Effector CD4-positive, alpha-beta T cell (primary cell): ENCODE measurements at places on chromosomes 2 and 18.

- no peak for DNase-seq
These were observed 26.4 kb downstream of the WDFY1 start for GRCh38 chr2:223918671-223919134.

- DNase-seq: no peak
These were observed 104.8 kb downstream of the LBH start for GRCh38 chr2:30336084-30336483.

DNA sequence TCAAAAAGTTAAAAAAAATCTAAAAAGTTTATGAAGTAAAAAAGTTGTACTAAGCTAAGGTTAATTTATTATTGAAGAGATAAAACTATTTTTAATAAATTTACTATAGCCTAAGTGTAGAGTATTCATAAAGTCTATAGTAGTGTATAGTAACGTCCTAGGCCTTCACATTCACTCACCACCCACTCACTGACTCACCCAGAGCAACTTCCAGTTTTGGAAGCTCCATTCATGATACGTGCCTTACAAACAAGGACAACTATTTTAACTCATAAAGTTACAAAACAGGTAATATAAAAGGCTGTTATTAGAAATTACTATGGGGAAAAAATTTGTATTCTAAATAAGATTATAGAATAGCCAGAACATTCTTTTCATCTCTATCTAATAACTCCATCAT is 158.9 kb upstream of the FN1 start:
- no peak for DNase-seq

DNA sequence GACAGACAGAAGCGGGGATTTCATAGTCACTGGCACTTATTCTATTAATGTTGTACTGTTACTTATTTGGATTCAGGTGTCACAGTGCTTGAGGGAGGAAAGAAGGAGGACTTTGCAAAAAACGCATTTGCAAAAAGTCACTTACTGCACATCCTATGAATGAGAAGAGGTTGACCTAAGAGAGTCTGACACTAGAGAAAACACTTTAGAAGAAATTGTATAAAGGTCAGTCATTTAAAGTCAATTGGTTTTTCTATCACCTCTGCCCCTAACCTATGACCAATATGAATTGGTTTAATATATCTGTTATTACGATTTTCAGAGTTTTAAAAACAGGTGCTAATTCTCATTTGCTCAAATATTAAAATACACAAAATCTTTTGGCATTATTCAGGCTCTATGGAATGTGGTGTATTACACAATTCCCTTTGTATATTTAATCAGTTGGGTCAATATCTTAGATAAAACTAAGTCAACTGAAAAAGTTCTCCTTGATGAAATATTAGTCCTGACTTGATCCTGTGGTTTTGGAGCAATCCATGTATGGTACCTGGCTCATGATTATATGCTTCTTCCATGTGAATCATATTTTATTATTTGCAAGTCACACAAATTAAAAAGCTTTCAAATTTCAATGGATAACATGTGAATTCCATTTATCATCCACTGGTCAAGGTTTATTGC is 157.4 kb downstream of the CDH2 start:
- DNase-seq: no peak

DNA sequence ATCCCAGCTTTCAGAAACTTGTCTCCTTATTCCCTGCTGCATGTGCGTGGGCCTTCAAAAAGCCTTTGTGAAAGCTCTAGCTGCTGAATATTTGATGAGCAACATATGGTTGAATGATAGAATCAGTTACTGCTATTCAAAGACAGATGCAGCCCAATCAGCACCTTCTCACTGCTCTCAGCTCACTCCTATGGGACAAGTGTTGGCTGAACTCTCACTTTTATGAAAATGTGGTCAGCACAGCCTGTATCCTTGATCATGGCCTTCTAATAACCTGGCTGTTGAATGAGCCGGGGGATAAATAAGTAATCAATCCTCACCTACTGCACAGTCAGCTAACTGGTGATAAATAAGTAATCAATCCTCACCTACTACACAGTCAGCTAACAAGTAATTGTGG is 103.2 kb downstream of the PIEZO2 start:
- DNase-seq: no peak

DNA sequence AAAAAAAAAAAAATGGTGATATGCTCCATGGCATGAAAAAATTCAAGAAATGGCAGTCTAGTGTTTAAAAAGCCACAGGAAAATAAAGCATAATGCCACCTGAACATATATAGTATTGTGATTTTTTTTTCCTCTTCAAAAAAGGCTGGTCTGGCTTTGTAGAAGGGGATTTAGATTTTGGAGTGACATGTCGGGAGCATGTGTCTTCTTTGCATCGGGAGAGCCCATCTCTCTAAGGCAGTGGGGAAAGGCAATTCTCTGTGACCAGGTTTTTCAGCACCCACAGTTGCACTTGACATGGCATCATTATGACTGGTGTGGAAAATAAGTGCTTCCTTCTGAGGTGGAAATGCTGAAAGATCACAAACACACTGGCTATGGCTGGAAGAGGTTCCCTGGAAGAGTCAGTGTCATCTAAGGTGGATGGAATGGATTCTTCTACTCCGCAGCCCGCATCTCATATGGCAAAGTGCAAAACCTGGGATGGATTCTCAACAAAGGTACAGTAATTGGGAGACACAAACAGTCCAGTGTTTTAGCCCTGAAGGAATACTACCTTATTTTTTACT is 172.5 kb downstream of the AGAP1 start:
- no peak for DNase-seq

- DNase-seq: no peak
These were observed 18.4 kb downstream of the ABI2 start for GRCh38 chr2:203346612-203347011.

DNA sequence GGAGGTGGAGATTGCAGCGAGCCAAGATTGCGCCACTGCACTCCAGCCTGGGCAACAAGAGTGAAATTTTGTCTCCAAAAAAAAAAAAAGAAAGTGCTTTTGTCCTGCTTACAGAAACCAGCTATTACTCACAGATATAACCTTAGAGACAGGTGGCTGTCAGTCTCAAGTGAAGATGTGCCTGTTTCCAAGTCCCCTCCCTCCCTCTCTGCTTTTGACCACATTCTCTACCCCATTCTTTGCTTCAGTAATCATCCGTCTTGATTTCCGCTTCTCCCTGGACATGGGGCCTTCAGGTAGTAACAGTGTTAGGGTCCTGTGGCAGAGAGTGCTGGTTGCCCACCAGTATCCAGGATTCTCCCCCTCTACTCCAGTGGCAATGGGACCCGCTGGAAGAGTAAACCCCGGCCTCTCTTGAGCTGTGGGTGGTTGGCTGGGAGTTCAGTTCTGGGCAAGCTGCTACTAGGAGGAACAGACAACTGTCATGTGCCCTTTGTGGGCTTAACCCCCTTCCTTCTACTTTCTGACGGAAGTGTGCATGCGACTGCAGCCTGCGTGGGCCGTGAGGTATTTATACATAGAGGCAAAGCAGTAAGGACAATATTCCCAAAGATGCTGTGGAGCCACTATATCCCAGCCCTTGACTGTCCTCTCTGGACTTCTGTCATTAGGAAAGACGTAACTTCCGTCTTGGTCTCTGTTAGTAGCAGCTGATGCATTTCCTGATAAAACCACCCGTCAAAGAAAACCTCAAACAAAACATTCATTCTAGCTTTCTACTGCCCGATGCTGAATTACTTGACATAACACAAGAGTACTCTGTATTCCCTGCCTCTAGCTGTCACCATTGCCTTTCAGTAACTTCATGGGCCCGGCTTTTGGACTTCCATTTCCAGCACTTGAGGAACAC is 17.8 kb downstream of the PDCL3 start:
- DNase-seq: peak; percentile 44

DNA sequence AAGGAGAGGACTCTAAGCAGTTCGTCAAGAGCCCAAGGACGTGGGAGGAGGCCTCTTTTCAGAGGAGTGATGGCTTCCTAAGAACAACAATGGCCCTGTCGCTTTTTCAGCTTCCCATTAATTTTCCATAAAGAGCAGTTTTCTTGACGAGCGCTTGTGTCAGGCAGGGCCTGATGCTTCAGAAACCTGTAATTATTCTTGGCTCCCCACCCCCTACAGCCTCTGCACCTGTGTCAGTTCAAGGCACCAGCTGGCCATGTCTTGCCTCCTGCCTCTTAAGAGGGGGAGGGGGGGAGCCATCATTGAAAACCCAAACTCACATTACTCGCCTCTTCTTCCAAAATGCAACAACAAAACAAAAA is 32.3 kb downstream of the KLF7 start:
- DNase-seq: no peak

DNA sequence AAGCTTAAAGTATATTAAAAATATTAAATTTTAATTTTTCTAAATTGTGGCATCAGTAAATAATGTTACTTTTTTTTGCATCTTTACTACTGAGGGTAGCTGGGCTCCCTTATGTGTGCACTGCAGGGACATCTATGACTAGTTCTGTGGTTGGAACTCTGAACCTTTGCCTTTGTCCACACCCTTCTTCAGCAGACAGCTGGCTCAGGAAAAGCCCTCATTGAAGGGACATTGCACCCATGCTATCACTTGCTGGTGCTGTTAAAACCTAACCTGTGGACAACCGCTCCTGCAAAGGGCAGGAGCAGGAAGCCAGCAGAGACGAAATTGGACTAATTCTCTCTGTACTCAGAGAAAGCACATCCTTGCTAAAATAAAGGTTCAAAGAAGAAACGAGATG is 30.1 kb downstream of the MOCOS start:
- DNase-seq: no peak

DNA sequence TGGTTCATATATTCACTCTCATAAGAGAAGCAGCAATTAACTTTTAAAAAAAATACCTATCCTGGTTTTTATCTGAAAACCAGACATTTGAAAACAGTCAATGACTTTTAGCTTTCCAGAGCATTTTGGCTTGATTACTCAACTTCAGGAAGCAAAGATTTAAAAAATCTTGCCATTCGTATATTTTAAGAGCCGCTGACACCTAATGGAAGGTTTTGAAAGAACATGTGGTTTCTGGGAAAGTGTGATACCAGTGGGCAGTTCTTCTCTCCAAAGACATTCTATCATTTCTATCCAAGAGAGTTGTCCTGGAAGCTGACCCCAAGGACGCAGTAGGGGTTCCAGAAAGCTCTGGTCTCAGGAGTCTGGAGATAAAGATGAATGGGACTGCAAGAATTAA is 234.7 kb downstream of the TTC32 start:
- DNase-seq: no peak

DNA sequence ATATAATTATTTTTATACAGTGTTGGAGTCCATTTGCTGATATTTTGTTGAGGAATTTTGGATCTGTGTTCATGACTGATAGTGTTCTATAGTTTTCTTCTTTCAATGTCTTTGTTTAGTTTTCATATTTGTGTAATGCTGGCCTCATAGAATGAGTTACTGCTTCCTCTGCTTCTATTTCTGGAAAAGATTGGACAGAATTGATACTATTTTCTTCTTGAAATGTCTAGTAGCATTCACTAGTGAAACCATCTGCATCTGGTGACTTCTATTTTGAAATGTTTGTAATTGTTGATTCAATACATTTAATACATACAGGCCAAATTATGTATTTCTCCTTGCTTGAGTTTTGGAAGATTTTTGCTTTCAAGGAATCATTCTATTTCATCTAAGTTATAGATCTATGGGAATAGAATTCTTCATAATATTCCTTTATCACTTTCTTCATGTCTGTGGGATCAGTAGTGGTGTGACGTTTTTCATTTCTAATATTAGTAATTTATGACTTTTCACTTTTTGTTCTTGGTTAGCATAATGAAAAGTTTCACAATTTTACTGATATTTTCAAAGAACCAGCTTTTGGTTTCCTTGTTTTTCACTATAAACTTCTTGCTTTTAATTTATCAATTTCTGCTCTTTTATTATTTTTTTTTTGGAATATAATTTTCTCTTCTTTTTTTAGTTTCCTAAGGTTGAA is 509.9 kb upstream of the VRK2 start:
- no peak for DNase-seq

- no peak for DNase-seq
These were observed 337.9 kb upstream of the PKDCC start for GRCh38 chr2:41709702-41710599.

- no peak for DNase-seq
These were observed 45.2 kb downstream of the ACVR1 start for GRCh38 chr2:157830696-157831570.

DNA sequence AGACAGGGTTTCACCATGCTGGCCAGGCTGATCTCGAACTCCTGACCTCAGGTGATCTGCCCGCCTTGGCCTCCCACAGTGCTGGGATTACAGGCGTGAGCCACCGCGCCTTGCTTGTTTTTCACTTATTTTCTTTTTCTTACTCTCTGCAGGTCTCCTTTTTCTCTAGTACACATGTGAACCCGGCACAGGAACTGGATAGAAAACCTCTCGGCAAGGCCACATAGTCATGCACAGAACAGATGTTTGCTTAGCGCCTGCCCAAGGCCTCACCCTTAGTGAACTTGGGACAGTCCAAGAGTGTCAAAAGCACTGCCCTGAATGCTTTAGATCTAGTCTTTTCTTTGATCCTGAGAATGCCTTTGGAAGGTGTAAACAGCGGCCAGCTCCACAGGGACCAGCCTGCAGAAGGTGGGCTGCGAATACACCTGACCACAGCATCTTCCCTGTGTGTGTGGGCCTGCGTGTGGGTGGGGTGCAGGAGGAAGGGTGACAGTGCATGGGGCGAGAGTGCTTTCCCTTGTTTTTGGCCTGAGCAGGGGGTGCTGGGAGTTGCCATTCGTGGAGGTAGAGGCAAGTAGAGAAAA is 27.0 kb downstream of the IMPA2 start:
- no peak for DNase-seq

DNA sequence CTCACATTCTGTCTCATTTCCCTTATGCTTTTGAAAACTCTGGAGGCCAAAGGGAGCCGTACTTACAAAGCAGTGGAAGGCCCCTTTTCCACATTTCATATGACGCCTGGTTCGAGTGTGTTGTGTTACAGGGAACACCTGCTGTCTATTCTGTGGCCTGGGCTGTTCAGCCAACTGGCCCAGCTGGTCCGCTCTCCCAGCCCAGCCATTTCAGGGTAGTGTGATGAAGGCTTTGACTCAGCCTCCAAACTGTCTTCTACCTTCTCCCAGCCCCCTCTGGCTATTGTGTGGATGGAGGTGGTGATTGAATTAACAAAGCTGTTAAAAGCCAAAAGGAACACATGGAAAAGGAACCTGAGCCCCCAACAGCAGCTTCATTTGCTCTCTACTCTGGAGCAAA is 233.8 kb downstream of the ICOS start:
- no peak for DNase-seq

- DNase-seq: no peak
These were observed 69.4 kb downstream of the TXNL1 start for GRCh38 chr18:56568986-56569385.

GRCh38 chr2:177251165-177251542 is 13.4 kb downstream of the NFE2L2 start:
- no peak for DNase-seq

- no peak for DNase-seq
These were observed 79.6 kb upstream of the B3GNT7 start for GRCh38 chr2:231315896-231316295.

GRCh38 chr2:238650536-238650935 is 197.3 kb upstream of the TWIST2 start:
- DNase-seq: no peak

GRCh38 chr2:220104871-220105351 is 477.5 kb downstream of the SLC4A3 start:
- DNase-seq: no peak

- DNase-seq: no peak
These were observed 148.5 kb downstream of the NEDD4L start for GRCh38 chr18:58192519-58192918.

GRCh38 chr2:56582570-56582969 is 398.8 kb downstream of the CCDC85A start:
- no peak for DNase-seq

- no peak for DNase-seq
These were observed 36.7 kb downstream of the ADCYAP1 start for GRCh38 chr18:941331-941730.
